ENCODE measurements at places on chromosomes 3 and 15.

- DNase-seq = no peak
Observed at GRCh38 chr3:183815951-183816475, 9.4 kb downstream of the MAP6D1 start.

- no peak for DNase-seq
Observed at GRCh38 chr3:106255870-106256248, 387.0 kb upstream of the CBLB start.

DNA sequence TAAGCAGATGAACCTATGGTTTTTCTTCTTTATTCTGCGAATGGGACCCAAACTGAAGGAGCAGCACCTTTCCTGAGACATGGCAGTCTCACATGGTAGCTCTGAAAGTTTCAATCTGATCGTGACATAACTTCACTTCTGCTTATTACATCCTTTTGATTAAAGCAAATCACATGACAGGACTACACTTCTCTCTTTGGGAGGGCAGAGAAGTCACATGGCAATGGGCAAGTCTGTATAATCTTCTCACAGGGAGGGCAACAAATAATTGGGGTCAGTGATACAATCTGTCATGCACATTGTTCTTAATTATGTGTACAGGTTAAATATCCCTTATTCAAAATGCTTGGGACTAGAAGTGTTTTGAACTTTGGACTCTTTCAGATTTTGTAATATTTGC lies 21.6 kb downstream of the NCBP2 start:
- peak; percentile 55 for DNase-seq

- DNase-seq = no peak
Observed at GRCh38 chr3:2839876-2840275, 270.3 kb downstream of the IL5RA start.

DNA sequence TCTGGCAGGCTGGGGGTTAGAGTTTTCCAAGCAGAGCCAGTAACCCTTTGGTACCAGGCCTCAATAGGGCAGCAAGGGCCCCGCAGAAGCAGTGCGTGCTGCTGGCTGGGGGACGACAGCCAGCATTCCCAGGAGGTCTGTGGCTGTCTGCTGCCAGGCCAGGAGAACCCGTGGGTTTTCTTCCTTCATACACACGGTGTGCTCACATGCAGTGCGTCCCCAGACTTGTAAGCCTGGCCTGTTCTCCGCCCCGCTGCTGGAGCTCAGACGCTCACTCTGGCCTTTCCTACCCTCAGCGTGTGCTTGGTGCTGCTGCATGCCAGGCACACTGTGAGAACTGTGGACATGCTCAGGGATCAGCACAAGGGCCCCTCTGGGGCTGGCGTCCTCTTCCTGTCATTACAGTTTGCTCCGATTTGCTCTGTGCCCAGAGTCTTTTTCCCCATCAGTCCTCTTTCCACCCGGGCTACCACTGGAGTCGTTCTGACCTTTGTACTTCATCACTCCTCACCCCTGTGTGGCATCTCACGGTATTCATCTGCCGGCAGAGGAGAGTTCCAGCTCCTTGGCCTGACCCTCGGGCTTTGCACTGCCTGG lies 149.5 kb downstream of the DNAJB8 start:
- DNase-seq = no peak

DNA sequence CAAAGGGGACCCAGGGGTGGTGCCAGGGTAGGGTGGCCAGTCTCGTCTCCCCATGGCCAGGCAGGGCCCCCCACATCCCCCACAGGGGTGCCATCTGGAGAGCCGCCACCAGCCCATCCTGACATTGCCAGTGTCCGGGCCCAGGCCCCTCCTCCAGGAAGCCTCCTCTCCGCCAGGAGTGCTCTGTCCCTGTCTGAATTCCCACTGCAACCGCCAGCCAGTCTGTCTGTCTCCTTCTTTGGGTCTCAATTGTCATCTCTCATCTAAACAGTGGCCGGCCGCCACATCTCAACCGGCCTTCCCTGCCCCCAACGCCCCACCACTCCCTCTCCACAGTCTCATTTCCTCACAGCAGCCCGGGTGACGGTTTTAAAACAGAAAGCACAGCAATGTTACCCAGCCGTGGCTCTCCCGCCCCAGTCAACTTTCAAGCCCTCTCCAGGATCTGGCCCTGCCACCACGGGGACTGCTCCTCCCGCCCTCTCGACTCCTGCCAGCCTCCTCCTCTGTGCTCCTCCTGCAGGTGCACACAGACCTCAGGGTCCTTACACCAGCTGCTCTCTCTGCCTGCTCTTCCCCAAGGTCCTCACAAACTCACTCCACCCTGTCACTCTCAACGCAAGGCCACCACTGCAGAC lies 57.0 kb downstream of the IQSEC1 start:
- peak; percentile 85 for DNase-seq

GRCh38 chr3:188877381-188877780 lies 294.4 kb upstream of the TPRG1 start:
- DNase-seq = no peak

- peak; percentile 99 for DNase-seq
Observed at GRCh38 chr15:88546248-88547129, at the start of gene DET1. DET1 (minus strand) TSS chr15:88546681; CDS start chr15:88531705, 14,976 bp downstream.

GRCh38 chr3:53485675-53486403 lies 8.6 kb upstream of the CACNA1D start:
- no peak for DNase-seq

GRCh38 chr3:51947215-51947900 lies 5.2 kb downstream of the PARP3 start:
- no peak for DNase-seq

- no peak for DNase-seq
Observed at GRCh38 chr15:28909958-28910500, 24.3 kb downstream of the APBA2 start.

DNA sequence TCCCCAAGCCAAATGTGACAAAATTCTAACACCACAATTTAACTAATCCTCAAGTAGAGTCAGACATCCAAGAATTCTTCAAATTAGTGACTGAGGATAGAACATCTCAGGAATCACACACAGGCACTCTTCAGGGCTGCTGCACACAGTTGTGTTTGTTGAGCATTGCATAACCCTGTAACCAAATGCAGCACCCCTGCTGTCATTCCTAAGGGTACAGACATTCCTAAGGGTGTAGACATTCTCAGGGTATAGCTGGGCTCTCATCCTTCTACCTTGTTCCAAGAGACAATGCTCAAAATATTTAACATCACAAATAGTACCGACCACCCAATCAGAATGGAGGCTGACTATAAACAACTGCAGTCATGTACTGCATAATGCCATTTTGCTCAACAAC lies 107.1 kb upstream of the UBE2E2 start:
- DNase-seq = no peak

DNA sequence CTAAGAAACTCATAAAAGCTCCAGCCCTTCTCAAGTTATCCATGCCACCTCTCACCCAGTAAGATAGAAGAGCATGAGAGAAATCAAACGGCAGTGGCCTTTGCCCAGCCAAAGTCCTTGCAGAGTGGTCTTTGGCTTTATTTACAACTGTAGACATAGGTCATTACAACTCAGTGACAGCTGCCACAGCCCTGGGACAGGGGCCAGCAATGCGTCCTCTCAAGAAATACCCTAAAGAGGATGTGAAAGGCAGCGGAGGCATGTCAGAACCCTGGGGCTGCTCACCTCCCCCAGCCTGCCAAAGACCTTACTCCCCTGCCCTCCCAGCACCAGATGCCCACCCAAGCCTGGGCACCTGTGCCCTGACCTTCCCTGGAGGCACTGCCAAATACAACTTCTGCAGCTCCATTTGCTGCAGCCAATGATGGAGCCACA lies 6.3 kb downstream of the ACAA1 start:
- DNase-seq = no peak

DNA sequence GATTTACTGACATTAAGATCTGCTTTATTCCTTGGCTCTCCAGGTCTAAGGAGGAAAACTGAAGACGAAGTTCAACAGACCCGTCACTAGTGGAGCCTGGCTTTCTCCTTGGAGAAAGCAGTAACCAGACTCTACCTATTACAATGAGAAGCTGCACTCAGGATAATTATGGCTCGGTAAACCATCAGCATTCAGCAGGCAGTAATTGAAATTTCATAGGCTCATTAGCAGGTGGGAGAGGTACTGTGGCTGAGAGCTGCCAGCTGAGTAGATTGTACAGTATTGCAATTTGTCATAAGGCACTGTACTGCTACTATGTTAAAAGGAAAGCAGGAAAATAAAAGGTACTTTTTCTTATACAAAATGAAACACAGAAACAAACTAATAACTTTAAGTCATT lies 51.2 kb downstream of the CHAC1 start:
- no peak for DNase-seq

GRCh38 chr3:117434661-117435412 lies 725.3 kb downstream of the TUSC7 start:
- DNase-seq = no peak

- no peak for DNase-seq
Observed at GRCh38 chr3:150150633-150151032, 179.9 kb upstream of the PFN2 start.

- no peak for DNase-seq
Observed at GRCh38 chr3:155217591-155217990, 75.9 kb downstream of the STRIT1 start.

DNA sequence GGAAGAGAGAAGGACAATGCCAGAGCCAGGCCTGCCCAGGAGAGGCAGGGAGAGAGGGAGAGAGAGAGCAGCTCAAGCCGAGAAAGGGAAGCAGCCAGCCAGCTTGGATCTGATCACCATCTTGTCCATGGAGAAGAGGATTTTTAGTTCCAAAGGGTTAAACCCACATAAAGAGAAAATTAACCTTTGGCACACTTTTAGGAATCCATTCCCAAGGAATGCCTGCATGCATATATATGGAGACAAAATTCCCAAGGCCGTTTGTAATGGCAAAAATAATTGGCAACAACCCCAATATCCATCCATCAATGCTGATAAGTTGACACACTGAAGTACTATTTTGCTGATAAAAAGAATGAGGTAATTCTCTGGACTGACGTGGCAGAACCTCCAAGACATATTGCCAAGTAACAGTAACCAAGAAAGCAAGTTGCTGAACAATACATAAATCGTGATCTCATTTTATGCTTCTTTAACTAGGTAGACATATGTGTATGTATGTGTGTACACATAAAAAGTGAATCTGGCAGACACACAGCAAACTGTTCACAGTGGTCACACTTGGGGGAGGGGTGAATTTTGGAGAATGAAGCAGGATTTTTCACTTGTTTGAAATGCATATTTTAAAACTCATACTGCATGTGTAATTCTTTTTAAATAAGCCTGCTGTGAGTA lies 7.5 kb upstream of the STRA6 start:
- DNase-seq = no peak

- DNase-seq = peak; percentile 34
Observed at GRCh38 chr3:10015461-10015904, 10.8 kb upstream of the FANCD2 start.

GRCh38 chr15:66927201-66928077 lies 138.0 kb upstream of the SMAD3 start:
- DNase-seq = no peak

DNA sequence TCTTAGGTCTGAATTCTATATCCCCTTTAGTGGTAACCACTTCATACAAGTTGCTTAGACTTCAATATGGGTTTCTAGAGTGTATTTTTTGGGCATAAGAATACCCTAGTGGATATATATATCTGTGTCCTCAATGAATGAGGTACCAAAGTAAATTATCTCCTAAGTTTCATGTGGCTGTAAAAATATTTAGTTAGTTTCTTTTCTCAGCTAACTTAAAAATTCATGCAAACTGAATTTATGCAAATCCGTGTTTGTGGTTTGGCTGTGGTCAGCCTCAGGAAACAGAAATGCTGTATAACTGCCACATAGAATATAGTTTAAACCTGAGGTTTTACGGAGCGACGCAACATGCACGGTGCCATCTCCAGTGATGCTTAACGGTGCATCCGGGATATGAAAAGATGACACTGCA lies 80.3 kb downstream of the PEX5L start:
- peak; percentile 72 for DNase-seq

- no peak for DNase-seq
Observed at GRCh38 chr15:65921780-65922179, 52.5 kb downstream of the RAB11A start.

- no peak for DNase-seq
Observed at GRCh38 chr15:95262866-95263564, 1031.7 kb downstream of the MCTP2 start.

- no peak for DNase-seq
Observed at GRCh38 chr3:20844851-20845250, 658.8 kb upstream of the SGO1 start.

Measured in hematopoietic multipotent progenitor cell treated with erythropoietin and hydrocortisone succinate and interleukin-3 and kit ligand, for 4 days (in vitro differentiated cells).